Thoracic aorta (tissue), 2 donors: ENCODE measurements at places on chromosomes 4 and X.

DNA sequence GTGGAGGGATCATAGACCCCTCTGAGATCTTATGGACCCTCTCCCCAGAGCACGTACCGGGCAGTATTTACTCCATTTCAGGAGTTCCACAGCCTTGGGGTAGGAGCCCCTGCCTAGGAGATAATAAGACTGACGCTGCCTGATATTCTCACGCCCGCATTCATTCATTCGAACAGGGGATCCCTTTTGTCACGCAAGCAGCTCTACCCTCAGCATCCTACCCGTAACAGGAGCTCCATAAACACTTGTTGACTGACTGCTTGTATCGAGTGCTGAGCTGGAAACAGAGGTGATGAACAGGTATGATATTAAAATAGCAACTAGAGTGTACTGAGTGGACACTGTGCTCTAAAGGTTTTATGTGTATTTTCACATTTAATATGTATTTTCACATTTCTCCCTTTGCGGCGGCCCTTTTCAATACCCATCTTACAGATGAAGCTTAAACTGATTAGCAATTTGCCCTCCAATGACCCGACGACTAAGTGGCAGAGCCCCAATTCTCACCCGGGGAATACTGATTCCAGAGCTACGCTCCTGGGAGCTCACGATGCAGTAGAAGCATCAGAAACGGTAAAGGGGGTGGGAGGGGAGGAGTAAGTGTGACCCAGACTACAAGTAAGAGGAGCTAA lies 888 bp downstream of the RAB28 start:
- H3K27me3 ChIP-seq = no peaks in the 10 kb centered on the region
- peak overlapping the region; percentile 95 for H3K27ac ChIP-seq
- H3K4me1 ChIP-seq = peaks cover 11% of the 10 kb centered on the region
- no peaks in the 10 kb centered on the region for H3K36me3 ChIP-seq
- DNase-seq = no peak

GRCh38 chr4:76447393-76447851 lies 12.4 kb downstream of the SHROOM3 start:
- DNase-seq = no peak
- no peak overlapping the region for H3K27ac ChIP-seq
- H3K27me3 ChIP-seq = no peaks in the 10 kb centered on the region
- H3K4me3 ChIP-seq = no peak overlapping the region

DNA sequence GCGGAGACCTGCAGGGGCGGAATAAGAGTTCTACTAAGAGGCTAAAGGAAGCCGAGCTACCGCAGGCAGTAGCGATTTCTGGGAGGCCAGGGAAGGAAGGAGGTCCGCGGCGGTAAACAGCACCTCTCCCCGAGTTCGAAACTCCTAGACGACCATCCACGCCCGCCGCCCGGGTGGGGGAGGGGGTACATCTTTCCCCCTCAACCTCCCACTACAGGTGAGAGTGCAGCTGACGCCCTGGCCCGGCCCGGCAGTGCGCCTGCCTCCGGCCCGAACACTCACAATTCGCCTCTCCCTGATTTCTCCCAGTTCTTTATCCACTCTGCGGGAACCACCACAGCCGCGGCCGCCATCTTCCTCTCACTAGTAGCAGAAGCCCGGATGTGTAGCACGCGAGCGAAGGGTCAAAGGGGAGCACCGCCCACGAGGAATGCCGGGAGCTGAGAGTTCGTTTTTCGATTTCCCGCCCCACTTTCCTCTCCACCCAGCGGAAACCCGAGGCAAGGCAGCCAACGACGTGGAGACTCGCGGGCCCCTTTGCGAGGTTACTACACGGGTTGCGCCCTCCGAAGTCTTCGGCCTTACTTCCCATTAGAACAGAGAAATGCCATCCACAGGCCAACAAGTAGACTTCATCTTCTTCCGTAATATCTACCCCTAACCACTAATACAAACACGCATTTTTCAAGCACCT lies at the start of gene THOC2:
Gene THOC2 (minus strand): TSS at position 383 of the 694 bp plus-strand sequence. CDS start 30 bp downstream, at position 353.
- H3K36me3 ChIP-seq = no peaks in the 10 kb centered on the region
- peak; percentile 67 for DNase-seq
- H3K4me1 ChIP-seq = peaks cover 17% of the 10 kb centered on the region
- H3K27ac ChIP-seq = peak within 1 kb of the TSS; percentile 75
- H3K4me3 ChIP-seq = peak within 1 kb of the TSS; percentile 87

DNA sequence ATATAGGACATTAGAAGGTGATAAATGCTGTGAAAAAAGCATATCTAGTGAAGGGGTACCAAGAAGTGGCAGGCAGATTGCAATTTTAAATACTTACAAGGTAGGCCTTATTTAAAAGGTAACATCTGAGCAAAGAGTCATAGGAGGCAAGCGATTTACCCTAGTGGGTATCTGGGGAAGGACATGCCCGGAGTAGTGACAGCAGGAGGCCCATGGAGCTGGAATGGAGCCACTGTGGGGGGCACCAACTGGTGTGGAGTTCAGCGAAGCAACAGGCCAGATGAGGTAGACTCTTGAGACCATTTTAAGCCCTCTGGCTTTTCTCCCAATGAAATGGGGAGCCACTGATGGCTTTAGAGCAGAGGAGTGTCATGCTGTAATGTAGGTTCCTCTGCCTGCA lies 37.3 kb downstream of the SEC24D start:
- H3K27me3 ChIP-seq = no peaks in the 10 kb centered on the region
- peaks cover 4% of the 10 kb centered on the region for H3K4me1 ChIP-seq
- no peak for DNase-seq
- H3K27ac ChIP-seq = no peak overlapping the region
- no peak overlapping the region for H3K4me3 ChIP-seq

DNA sequence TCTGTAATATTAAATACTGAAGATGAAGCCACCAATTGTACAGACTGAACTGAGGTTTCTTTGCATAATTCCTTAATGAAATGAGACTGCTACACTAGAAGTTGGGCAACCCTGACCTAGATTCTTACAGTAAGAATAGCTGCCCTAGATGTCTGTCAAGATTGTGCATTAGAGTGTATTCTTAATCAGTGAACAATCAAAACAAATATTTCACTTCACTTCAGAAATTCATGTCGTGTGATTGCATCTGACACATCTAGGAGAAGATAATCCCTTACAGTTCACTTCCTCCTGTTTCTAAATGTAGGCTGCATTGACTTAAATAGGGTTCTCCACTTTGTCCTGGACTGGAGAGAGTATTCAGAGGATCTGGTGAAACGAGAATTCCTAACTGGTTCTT lies 283.1 kb downstream of the HNRNPD start:
- H3K4me1 ChIP-seq = no peaks in the 10 kb centered on the region
- no peaks in the 10 kb centered on the region for H3K27me3 ChIP-seq

- no peak for DNase-seq
- H3K4me1 ChIP-seq = peaks cover 18% of the 10 kb centered on the region
- no peak overlapping the region for H3K4me3 ChIP-seq
- H3K27me3 ChIP-seq = peaks cover 30% of the 10 kb centered on the region
Measured at GRCh38 chr4:110627977-110628662, 5.2 kb upstream of the PITX2 start.

DNA sequence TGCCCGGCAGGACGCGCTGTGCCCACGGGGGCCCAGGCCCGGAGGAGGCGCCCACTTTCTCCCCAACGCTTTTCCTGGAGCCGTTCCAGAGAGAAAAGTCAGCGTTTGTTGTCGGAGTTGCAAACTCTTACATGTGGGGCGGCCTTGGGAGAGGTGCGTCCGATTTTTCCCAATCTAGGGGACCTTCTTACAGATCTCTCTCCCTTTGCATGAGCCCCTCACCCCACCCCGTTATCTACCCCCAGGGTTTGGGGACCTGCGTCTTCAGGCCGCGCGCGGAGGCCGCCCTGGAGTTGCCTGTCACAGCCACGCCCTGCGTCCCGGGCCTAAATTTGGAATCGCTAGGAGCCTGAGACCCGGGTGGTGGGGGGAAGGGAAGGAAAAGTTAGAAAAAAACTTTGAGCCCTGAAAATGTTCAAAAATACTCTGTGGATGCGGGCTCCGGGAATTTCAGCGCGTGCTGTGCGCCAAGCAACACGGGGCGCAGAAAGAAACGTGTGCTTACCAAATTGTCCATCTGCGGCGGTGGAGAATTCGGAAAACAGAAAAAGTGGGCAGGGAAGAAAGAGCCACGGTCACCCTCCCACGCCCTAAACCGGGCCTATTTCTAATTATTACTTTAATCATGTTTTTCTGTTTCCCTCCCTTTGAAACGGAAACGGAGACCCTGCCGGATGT lies 587 bp downstream of the CD99 start:
- H3K4me1 ChIP-seq = peaks cover 42% of the 10 kb centered on the region
- peak overlapping the region; percentile 77 for H3K4me3 ChIP-seq
- H3K27me3 ChIP-seq = no peaks in the 10 kb centered on the region
- no peaks in the 10 kb centered on the region for H3K36me3 ChIP-seq
- DNase-seq = peak; percentile 28
- peak overlapping the region; percentile 87 for H3K27ac ChIP-seq

GRCh38 chr4:19748519-19749479 lies 502.9 kb upstream of the SLIT2 start:
- no peak overlapping the region for H3K4me3 ChIP-seq
- H3K27me3 ChIP-seq = no peaks in the 10 kb centered on the region
- DNase-seq = no peak
- H3K27ac ChIP-seq = no peak overlapping the region

DNA sequence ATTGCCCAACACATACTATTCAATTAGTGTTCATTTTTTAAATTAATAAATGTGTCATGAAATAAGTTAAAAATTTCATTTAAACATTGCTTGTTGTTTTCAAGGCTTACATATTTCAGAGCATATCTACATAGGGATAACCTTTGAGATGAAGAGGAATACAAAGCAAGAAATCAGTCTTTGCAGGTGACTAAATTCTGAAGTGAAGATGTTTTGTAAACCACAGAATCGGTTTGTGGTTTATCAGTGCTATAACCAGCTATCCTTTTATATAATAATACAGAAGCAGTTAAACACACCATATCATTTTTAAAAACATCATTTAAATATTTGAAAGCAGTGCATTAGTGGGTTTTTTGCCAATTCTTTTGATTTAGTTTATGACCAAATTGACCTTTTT lies 26.9 kb downstream of the FAM241A start:
- H3K27ac ChIP-seq = no peak overlapping the region
- no peaks in the 10 kb centered on the region for H3K36me3 ChIP-seq
- H3K4me3 ChIP-seq = no peak overlapping the region
- H3K27me3 ChIP-seq = no peaks in the 10 kb centered on the region
- DNase-seq = no peak

DNA sequence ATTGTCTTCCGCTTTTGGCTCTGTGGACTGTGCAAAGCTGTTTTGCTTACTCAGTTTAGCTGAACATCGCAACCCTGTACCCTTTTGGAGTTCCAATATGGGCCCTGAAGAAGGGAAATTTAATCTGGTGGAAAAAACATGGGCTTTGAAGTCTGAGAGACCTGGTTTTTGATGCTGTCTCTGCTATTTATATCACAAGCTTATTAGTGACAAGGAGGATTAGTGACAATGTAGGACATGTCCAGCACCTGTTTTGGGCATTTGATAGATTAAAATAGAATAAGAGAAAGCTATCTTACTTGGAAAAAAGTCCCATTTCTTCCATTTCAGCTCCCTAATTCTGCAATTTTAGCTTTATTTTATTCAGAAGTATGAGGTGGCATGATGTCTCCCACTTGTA lies 417.3 kb downstream of the SPRY1 start:
- no peak overlapping the region for H3K27ac ChIP-seq
- H3K27me3 ChIP-seq = no peaks in the 10 kb centered on the region
- DNase-seq = no peak
- H3K4me1 ChIP-seq = no peaks in the 10 kb centered on the region

DNA sequence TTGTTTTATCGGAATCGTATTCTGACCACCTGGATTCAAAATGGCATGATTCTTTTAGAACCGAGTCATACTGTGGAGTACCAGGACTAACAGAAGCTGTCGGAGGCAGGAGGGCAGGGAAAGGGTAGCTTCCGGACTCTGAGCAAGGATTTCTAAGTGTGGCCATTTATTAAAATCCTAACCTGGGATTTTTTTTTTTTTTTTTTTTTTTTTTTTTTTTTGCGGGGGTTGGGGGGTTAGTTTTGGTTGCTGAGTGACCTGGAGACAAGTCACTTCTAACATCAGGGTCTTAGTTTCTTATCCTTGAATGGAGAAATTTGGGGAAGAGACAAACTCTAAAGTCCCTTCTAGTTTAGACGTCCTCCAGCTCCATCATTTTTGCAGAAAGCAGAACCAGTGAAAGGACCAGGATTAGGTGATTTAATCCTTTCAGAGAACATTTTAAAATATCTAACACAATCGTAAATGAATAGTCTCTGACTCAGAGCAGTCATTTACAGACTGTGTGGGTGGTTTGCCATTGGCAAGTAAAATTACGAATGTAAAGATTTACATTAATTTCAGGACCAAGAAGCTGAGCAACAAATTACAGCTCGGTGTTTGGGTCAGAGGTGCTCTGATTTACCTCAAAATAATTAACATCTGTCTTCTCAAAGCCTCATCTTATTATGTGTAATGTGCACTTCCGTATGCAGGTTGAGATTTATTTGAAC lies 7.3 kb downstream of the SLC25A5 start:
- H3K27me3 ChIP-seq = no peaks in the 10 kb centered on the region
- no peaks in the 10 kb centered on the region for H3K4me1 ChIP-seq
- DNase-seq = no peak

DNA sequence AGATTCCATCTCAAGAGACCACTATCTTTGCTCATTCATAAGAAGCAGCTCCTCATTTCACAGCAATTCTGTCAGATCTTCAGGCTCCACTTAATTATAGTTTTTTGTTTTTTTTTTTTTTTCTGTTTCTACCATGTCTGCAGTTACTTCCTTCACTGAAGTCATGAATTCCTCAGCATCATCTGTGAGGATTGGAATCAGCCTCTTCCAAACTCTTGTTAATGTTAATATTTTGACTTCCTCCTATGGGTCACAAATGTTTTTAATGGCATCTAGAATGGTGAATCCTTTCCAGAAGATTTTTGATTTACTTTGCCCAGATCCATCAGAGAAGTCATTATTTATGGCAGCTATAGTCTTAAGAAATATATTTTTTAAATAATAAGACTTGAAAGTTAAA lies 53.1 kb downstream of the BMP2K start:
- H3K27ac ChIP-seq = no peak overlapping the region
- no peaks in the 10 kb centered on the region for H3K36me3 ChIP-seq
- H3K4me1 ChIP-seq = peaks cover 11% of the 10 kb centered on the region
- DNase-seq = no peak

GRCh38 chrX:46140272-46140671 lies 404.9 kb downstream of the ZNF674 start:
- H3K4me3 ChIP-seq = no peak overlapping the region
- H3K36me3 ChIP-seq = no peaks in the 10 kb centered on the region
- no peaks in the 10 kb centered on the region for H3K27me3 ChIP-seq
- H3K27ac ChIP-seq = no peak overlapping the region
- no peak for DNase-seq

DNA sequence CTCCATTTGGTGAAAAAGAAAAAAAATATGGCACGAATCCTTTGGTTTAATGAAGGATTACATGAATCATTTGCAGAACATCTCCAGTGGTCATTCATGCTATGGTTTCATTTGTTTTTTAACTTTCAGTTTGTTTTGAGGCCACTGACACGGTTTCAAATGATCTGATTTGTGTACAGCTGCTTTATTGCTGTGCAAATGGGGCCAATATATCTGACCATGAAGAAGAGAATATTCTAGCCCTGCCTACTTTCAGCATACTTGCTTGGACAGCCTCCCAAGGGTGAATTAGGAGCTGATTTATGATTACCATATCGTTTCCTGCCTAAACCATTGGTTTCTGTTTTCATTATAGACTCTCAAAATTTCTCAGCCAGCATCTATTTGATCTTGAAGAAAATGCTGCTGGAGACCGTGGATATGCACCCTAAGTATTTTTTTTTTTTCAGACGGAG lies 30.7 kb downstream of the SPARCL1 start:
- no peaks in the 10 kb centered on the region for H3K27me3 ChIP-seq
- H3K27ac ChIP-seq = peak overlapping the region; percentile 48
- no peak for DNase-seq

- no peak overlapping the region for H3K4me3 ChIP-seq
- H3K4me1 ChIP-seq = no peaks in the 10 kb centered on the region
- no peak for DNase-seq
- no peaks in the 10 kb centered on the region for H3K27me3 ChIP-seq
- no peak overlapping the region for H3K27ac ChIP-seq
- no peaks in the 10 kb centered on the region for H3K36me3 ChIP-seq
Measured at GRCh38 chr4:156732634-156733033, 239.0 kb downstream of the PDGFC start.
